ENCODE measurements at places on chromosomes 6 and 20. TPM values are rescaled to one million over a fixed set of nuclear protein-coding genes. Genes with fewer than 3 reads are reported as not detected.

GRCh38 chr6:89940225-89941027, 46.2 kb downstream of the GJA10 start:
- DNase-seq, result peak; percentile 30

GRCh38 chr20:62436692-62437091, 9.4 kb upstream of the RBBP8NL start:
- DNase-seq, result no peak

Gene AIF1
- 1.7 TPM for total RNA-seq

- DNase-seq, result peak; percentile 70
These were observed 117.8 kb upstream of the SPACA1 start for GRCh38 chr6:87929843-87930288.

- no peak for DNase-seq
These were observed 18.8 kb downstream of the ZFAND3 start for GRCh38 chr6:37838219-37838921.

DNA sequence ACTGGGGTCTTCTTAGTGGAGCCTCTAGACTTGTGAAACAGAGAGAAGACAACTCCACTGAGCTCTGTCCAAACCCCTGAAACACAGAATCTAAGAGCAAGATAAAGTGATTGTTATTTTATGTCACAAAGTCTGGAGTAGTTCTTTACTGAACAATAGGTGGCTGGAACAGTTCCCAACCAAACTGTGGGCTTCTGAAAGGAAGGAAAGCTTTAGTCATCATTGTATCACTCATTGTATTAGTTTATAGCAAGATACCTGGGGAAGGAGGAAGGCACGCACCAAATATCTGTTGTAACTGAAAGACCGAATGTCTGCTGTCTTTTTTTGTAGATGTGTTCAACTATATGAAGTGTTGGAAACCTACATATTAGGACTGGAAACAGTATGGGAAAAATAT, 284.9 kb upstream of the TBX18 start:
- DNase-seq, result no peak

DNA sequence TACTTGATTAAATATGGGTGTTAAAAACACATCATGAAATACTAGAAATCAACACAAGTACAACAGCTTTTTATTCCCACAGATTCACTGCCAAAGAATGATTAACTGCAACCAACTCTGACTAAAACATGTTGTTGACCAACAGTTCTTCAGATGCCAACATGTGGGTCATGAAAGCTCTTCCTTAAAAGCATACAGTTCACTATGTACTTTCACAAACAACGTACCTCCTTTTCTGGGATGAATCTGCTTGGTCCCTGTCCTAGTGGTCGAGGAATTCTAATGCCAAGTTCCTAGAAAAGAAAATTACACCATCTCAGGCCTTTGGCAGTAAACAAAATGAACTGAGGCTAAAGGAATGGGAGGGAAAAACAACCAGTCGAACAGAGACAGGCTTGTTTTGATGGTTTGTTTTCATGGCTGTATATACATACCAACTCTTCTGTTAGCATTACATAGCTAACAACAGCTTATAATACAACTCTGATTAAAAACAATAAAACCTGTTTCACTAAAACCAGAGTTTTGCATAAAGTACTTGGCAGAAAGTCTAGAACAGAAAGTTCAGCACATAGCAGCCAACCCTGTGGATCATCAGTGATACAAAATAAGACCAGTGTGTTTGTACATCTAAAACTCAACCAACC, 92.5 kb downstream of the SESN1 start:
- DNase-seq, result no peak

Gene TINAG
- not detected for total RNA-seq

DNA sequence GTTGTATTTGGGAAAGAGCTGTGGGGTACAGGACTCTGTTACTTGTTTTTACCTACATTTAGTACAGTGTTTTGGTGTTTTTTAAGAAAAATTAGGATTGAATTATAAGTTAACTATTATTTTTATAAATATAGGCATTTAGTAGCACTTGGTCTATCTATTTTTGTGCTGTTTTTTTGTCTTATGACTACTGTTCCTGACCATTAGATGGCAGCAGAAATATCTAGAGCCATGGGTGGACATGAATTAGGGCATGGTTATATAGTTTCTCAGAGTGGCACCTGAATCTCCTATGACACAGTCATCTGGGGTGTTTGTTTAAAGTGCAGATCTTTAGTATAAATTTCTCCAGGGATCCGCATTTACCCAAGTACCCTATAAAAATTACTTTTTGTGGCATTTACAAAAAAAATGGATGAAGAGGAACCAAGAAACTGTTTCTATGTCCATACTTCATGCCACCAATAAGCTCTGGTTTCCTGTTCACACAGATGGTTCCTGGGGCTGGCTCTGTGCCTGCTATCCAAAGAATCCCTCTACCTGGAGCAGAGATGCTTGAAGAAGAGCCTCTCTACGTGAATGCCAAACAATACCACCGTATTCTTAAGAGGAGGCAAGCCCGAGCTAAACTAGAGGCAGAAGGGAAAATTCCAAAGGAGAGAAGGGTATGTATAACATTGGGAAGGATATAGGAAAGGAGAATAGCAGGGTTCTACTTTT, 19.8 kb downstream of the NFYA start:
- DNase-seq, result no peak

Gene PSORS1C2
- not detected for total RNA-seq

GRCh38 chr6:113292646-113293422, 564.3 kb upstream of the MARCKS start:
- DNase-seq, result no peak

DNA sequence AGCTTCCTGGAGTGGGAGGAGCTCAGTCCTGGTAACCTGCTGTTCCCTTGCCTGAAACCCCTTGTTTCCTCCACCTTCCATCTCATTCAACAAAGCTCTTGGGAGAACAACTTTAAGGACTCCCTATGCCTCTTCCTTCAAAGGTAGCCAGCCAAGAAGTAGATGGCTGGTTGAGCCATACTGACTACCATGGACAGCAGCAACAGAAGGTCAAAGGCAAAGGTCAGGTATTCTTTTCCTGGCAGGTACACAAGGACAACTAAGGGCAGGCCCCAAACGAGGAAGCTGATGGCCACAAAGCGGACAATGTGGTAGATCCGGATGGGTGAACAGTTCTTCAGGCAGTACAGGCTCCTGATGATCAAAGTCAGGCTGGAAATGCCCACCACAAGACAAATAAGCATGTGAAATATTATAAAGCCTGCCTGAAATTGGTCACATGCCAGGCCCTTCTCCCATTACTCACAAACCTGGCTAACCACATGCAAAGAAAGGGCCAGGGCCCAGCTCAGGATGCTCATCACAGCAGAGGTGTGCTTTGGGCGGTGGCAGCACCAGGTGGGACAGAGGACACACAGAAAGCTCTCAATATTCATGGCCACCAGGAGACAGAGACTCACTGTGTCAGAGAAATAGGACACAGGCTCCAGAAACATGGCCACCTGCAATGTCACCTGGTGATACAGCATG, 21.7 kb downstream of the UBD start:
- no peak for DNase-seq

- DNase-seq, result no peak
These were observed 59.8 kb downstream of the LAMP5 start for GRCh38 chr20:9574181-9574580.

Gene MAFB
- total RNA-seq, result 6.1 TPM

All from progenitor cell of endocrine pancreas (in vitro differentiated cells).